ENCODE measurements at places on chromosomes 2 and 18.

DNA sequence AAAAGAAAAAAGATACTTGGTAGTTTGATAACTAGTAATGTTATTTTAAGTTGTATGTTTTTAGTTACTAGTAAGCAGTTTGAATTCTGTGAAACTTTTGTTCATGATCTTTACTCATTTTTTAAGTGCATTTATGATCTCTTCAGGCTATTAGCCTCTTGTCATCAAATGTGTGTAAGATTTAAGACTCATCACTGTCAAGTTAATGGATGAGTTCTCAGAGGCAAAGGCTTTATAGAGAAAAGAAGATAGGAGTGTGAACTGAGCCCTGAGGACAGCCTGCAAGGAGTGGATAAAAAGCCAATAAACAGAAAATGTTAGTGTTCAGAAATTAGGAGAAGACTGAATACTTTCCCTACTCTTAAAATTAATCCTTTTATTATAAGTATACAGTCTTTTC is 13.5 kb downstream of the NDUFV2 start:
- DNase-seq: no peak

DNA sequence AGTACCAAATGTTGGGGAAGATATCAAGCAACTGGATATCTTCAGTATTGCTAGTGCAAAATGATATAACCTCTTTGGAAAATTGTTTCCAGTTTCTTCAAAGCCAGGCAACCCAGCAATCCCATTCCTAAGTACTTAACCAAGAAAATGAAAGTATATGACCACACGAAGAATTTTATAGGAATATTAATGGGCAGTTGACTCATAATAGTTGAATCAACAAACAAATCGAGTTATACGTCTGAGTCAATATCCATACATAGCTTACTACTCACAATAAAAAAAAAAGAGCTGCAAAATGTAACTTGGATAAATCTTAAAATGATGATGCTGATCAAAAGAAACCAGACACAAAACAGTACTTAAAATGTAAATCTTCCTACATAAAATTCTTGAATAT is 810.4 kb downstream of the METTL4 start:
- DNase-seq: no peak

DNA sequence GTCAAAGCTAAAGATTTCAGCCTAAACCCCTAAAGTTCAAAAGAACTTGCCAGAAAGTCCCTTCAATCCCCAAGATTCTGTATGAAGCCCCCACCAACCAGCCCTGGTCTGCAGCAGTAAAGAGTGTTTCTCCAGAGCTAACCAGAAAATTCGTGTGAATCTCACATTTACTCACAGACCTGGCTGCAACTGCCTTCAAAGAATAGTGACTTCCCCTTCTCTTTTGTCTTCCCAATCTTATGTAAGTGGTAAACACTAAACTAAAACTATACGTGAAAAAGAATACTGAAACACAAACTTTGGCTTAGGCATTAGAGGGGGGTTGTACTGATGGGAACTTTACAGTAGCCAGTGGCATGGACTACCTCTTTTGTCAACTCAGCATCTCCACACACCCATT is 50.6 kb upstream of the SETBP1 start:
- DNase-seq: no peak

GRCh38 chr2:30677861-30678385 is 129.3 kb downstream of the CAPN13 start:
- DNase-seq: no peak

GRCh38 chr2:64661741-64662169 is 8.0 kb upstream of the SERTAD2 start:
- no peak for DNase-seq

- DNase-seq: no peak
Observed at GRCh38 chr2:149410701-149411484, 80.5 kb downstream of the LYPD6 start.

GRCh38 chr2:88735133-88735532 is 43.7 kb downstream of the RPIA start:
- DNase-seq: no peak

DNA sequence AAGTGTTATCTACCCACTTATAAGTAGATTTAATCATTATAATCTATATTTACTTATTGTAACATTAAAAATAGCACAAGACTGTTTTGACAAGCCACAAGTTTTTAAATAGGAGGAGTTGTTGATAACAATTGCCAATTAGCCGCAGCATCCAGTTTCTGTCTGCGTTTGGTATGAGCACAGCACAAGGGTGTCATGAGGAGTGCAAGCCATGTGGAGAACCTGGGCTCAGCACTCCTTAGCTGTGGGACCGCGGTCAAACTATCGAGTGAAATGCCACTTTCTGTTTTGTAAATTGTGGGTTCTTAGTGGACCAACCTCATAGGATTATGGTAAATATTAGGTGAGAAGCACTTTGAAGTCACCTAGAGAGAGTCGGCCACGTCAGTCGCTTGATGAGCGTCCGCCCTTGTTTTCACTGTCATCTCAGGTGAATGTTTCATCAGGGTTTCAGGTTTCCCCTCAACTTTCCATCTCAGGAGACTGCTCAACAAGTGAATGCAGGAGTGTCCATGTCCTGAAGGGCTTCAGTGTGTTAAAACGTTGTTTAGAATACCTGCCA is 294.5 kb downstream of the ZNF407 start:
- no peak for DNase-seq

- no peak for DNase-seq
Observed at GRCh38 chr2:143645921-143646645, 516.9 kb downstream of the ARHGAP15 start.

All from activated gamma-delta T cell treated with anti-CD3 and anti-CD28 coated beads, Interleukin-2, amount 50 U/mL, for 16 hours (primary cell).